ENCODE measurements at places on chromosomes 6 and 20. TPM values are rescaled to one million over a fixed set of nuclear protein-coding genes. Genes with fewer than 3 reads are reported as not detected.

DNA sequence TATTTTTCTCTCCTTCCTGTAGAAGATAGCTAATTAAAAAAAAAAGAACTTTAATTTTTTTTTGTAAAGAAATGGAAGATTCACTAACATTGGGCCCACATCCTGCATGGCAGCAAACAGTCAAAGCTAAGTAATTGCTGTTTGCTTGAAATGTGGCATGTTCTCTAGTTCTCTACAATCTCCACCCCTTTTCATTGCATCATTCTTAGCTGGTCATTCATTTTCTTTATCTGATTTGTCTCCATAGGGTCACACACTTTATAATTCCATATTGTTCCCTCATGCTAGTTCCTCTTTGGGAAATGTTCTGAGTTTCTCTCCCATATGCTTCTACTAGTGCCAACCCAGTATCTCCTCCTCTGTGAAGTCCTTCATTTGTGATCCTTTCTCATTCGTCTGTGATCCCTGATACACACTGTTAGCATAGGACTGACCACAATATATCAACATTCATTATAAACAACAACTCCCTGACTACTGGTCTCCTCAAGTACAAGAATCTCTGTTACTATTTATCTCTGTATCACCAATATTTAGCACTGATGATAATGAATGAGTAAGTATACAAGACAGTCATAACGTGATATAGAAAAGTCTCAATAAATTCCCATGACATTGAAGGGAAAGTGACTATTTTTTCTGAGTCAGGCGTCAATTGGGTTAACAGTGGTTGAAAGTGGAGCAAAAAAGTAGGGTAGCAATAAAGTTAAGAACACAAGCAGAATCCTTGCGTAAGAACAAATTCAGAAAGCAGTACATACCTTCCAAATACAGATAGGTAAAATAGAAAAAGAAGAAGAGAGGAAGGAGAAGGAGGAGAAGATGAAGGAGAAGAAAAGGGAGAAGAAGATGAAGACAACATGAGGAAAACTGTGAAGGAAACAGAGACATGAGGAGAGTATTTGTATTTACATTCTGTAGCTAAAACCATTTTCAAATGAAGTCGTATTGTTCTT is 33.2 kb upstream of the MYB start:
- no peak for DNase-seq

DNA sequence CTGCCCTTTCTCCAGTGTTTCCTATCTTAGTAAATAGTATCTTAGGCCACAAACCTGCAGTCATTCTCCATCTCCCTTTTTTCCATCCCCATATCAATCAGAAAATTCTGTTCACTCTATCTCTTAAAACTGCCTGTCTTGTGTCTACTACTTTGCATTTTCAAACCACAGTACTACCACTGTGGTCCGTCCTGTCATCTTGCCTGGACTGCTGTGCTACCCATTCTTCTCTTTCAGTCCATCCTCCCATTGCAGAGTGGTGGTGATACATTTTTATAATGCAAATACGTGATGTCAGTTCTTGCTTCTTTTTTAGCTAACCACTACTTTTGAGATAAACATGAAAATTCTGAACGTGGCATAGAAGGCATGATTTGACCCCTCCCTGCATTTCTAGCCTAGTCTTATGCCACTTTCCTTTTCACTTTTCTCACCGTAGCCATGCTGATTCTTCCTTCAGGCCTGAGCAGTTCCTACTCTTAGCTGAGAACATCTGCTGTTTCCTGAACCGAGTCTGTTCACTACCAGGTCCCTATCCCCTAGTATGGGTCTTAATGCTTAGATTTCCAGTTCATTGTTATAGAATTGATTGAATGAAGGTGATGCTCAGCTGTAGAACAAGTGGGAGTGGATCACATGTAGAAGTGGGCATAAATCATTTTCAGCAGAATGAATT is 13.8 kb downstream of the TBPL1 start:
- no peak for DNase-seq

DNA sequence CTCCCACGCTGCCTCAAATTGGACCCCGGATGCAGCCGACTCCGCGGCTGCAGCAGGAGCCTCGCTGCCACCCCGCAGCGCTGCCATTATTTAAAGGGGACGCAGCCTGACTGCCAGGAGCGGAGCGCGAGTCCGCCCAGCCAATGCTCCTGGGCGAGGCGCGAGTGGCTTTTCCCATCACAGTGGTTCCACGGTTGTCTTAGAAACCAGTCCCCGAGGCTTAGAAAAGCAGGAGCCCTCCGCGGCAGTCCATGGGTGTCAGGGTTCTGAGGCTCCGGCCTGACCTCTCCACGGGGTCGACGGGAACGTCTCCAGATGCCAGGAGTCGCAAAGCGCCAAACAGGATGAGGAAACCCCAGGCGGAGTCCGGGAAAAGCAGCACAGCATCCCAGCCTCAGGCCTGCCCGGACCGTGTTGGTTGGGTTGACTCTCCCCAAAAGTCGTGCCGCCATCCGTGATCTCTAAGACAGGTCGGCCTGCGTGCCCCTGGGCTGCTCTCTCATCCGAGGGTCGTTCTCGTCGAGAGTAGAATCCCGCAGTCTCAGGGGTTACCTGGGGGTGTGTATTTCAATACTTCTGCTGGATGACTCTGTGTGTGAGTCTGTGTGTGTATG is 975.8 kb upstream of the DEFB115 start:
- DNase-seq = no peak

The SLC35B3 gene
- total RNA-seq = 6.6 TPM

DNA sequence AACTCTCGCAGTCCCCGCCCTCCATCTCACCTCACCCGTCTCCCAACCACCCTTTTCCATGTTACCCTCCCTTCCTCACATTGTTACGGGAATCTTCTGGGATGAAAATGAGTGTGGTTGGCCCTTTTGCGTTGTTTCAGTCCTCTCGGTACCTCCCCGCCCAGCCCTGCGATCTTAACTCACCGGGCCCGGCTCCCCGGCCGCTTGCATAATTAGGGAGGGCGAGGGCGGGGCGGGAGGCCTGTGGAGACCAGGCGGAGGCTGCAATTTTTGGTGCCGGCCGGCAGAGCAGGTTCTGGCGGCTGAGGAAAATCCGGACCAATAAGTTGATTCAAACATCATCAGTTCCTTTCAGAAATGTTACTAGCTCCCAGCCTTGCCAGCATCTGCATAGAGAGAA is 25.2 kb downstream of the TFAP2B start:
- no peak for DNase-seq

The SPTLC3 gene
- 2.2 TPM for total RNA-seq

DNA sequence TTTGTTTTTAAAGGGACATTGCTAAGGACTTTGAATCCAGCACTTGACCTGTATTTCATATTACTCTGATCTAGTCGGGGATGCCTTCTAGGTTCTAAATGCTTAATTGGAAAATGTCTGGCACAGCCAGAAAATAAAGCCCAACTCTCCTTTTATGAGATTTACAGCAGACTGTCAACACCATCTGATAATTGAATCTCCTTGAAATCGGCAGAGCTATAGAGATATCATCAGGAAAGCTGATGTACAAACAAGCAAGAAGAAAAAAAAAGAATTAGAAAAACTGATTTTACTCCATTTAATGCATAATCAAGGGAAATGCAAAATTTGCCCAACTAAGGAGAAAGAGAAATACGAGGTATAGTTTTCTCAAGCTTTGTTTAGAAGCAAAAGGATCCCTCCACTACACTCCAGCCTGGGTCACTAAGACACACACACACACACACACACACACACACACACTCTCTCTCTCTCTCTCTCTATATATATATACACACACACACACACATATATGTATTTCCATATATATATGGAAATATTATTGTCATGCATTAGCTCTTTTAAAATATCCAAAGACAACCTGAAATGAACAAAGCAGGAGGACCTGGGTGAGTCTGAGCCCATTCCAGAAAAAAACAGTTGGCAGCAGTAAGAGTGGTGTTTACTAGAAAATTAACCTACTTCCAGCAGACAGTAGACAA is 9.5 kb upstream of the FOXC1 start:
- no peak for DNase-seq

DNA sequence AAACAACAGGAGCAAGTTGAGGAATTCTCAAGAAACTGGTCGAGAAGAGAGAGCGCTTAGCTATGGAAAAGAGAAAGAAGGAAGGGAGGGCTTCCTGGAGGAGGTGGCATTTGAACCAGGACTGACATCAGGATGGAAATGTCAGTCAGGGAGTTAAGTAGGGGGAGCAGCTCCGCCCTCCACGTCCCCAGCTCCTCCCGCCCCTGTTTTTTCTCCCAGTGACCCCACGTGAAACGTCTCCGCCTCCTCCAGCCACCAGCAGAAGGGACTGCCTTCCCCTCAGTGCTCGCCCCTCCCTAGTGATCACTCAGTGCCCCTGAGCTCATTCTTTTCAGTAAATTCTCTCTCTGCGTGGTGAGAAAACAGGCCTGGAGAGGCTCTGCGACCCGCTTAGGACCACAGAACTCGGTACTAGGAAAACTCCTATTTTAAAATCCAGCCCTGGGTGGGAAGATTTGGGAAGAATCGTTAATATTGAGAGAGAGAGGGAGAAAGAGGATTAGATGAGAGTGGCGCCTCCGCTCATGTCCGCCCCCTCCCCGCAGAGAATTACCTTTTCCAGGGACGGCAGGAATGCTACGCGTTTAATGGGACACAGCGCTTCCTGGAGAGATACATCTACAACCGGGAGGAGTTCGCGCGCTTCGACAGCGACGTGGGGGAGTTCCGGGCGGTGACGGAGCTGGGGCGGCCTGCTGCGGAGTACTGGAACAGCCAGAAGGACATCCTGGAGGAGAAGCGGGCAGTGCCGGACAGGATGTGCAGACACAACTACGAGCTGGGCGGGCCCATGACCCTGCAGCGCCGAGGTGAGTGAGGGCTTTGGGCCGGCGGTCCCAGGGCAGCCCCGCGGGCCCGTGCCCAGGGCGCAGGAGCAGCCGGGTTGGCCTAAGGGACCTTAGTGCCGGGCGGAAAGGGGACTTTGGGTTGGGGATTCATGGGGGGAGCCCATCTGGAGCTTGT is 4.6 kb downstream of the HLA-DPB1 start:
- DNase-seq = no peak

GRCh38 chr6:45608252-45608913 is 230.6 kb upstream of the SUPT3H start:
- DNase-seq = no peak

GRCh38 chr6:157955675-157956074 is 26.0 kb upstream of the SYNJ2 start:
- no peak for DNase-seq

DNA sequence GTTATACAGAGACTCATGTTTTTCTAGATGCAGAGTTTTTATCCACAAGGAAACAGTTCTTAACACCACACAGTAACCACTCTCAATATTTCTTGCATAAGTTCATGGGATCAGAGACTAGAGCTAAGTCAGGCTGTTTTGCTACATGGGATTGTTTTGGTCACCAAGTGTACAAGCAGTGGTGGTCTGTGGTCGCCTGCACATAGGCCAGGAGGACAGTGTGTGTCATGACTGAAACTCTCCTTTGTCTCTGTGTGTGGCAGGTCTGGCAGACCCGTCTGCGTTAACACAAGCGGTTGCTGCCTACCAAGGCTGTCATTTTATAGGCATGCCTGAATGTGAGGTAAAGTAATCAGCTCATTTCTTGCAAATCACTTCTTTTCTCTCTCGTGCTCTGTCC is 18.9 kb downstream of the WRNIP1 start:
- DNase-seq = no peak

GRCh38 chr6:165184192-165184979 is 125.0 kb downstream of the C6orf118 start:
- no peak for DNase-seq

GRCh38 chr20:35077341-35077740 is 15.3 kb downstream of the TRPC4AP start:
- no peak for DNase-seq

DNA sequence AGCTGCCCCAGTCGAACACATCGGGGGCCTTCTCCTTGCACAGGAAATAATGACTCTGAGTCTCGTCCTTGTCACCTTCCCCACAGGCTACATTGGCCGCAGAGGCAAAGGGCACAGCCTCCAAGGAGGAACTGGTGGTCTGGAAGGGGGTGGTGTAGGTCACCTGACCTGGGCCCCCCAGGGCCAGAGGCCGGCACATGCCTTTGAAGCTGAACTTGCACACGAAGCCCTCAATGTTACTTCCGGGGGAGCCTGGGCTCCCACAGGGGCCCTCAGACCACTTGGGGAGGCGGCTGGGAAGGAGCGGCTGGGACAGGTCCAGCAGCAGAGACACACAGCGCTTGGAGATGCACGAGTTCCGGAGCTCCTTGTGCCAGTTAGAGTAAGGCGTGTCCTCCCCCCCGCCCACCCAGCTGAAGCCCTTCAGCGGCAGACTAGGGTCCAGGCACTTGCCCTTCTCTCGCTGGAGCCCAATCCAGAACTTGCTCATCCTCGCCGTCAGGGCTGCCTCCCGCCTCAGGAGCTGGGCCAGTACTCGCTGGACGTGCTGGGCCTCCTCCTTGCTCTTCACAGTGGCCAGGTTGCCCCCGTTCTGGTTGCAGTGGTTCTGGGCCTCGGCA is 578 bp downstream of the CD93 start:
- DNase-seq = no peak

The LPIN3 gene
- total RNA-seq = 26.9 TPM

The SLC13A3 gene
- total RNA-seq = 0.57 TPM

GRCh38 chr20:64236137-64237088 is 19.1 kb upstream of the PCMTD2 start:
- no peak for DNase-seq

GRCh38 chr6:157516319-157517026 is 135.5 kb downstream of the ZDHHC14 start:
- no peak for DNase-seq

GRCh38 chr6:40049128-40049527 is 114.9 kb upstream of the MOCS1 start:
- no peak for DNase-seq

GRCh38 chr20:23242104-23242503 is 108.5 kb upstream of the NXT1 start:
- DNase-seq = no peak

The ISM1 gene
- total RNA-seq = 1.0 TPM

- DNase-seq = no peak
These were observed 45.8 kb downstream of the AGPAT4 start for GRCh38 chr6:161228096-161228495.

DNA sequence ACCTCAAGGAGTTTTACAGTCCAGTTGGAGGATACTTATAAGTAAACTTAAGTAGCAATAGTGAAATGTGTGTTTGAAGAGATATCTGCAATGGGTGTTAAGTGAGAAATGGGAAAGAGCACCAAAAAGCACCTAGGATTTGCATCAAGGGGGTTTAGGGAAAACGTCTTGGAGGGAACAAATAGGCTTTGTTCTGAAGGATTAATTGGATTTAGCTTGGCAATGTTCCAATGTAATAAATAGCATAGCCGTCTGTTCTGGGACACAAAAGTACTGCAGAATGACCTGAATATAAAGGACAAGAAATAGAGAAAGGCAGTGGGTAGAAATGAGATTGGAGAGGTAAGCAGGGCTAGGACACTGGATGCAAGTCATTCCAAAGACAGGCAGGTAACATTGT is 2.8 kb upstream of the MYO6 start:
- no peak for DNase-seq

GRCh38 chr20:10171864-10172751 is 46.5 kb upstream of the SNAP25 start:
- DNase-seq = no peak

- no peak for DNase-seq
These were observed 120.9 kb upstream of the MLN start for GRCh38 chr6:33924681-33925080.

The CST7 gene
- total RNA-seq = 1.6 TPM

Measured in cardiac septum (tissue), 1 donor.